Occipital lobe (tissue), 3 donors: ENCODE measurements at places on chromosomes 13 and 19. TPM values are rescaled to one million over a fixed set of nuclear protein-coding genes. Genes with fewer than 3 reads are reported as not detected.
A peak's percentile ranks its signal among the peaks of the same experiment; 100 is the strongest.

DNA sequence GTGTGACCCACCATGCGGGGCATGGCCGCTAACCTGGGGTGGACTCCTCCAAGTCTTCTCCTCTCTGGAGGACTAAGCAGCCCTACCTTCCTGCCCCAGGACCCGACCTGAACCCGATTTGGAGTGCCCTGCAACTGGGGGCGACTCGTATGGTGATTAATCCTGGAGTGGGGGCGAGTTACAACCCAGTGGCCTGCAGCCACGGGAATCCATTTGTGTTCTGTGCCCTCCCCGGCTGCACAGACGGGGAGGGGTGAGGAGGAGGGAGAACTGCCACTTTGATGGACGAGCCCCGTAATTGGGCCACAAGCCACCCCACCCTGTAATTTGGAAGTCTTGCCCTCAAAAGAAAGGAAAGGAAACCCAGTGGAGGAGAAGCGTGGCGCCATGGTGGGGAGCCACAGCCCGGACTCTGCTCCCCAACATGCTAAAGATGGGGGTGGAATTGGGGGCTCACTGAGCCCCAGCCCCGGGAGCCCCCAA is 18.0 kb downstream of the PRR36 start:
- no peak for DNase-seq

GRCh38 chr19:12828494-12828893 is 5.9 kb downstream of the RTBDN start:
- no peak for DNase-seq

- DNase-seq, result no peak
Observed at GRCh38 chr19:49400029-49400428, 12.0 kb downstream of the KASH5 start.

- DNase-seq, result no peak
Observed at GRCh38 chr19:47680858-47681332, 32.3 kb upstream of the EHD2 start.

GRCh38 chr13:114229506-114229905 is 5.2 kb upstream of the CDC16 start:
- DNase-seq, result no peak

DNA sequence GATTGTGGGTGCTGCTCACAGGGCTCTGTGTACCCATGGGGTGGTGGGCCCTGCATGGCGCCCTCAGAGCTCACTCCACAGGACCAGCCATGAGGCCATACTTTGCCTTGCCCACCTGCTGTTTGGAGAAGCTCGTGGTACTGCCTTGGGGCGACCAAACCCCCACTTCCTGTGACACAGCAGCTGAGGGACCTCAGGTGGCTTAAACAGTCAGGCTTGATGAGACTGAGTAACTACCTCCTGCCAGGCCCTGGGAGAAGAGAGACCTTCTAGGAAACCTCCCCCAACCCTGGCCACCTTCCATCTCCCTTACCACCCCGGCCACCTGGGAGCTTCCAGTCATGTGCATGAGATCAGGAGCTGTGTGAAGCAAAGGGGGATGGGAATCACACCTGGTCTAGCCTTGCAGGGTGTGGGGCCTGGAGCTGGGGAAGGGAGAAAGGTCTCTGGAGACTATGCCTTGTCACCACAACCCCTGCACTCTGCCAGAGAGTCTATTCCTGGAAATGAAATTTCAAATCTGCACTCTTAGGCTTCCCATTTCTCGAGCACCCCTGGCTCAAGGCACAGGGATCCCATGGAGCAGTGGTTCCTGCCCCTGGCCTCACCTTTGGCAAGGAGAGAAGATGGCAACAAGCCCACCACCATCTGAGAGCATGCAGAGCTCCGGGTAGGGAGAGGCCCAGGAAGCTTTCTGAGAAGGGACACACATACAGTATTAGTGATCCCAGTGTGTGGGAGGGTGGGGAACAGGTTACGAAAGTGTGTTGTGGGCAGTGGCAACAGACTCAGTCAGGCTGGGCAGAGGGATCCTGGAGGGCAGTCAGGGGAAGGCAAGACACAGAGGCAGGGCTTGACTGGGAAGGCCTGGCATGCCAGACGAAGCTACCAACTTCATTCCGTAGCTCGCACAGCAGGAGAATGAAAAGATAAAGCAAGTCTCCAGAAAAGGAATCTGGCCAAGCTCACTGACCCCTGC is 125.0 kb downstream of the URI1 start:
- no peak for DNase-seq

DNA sequence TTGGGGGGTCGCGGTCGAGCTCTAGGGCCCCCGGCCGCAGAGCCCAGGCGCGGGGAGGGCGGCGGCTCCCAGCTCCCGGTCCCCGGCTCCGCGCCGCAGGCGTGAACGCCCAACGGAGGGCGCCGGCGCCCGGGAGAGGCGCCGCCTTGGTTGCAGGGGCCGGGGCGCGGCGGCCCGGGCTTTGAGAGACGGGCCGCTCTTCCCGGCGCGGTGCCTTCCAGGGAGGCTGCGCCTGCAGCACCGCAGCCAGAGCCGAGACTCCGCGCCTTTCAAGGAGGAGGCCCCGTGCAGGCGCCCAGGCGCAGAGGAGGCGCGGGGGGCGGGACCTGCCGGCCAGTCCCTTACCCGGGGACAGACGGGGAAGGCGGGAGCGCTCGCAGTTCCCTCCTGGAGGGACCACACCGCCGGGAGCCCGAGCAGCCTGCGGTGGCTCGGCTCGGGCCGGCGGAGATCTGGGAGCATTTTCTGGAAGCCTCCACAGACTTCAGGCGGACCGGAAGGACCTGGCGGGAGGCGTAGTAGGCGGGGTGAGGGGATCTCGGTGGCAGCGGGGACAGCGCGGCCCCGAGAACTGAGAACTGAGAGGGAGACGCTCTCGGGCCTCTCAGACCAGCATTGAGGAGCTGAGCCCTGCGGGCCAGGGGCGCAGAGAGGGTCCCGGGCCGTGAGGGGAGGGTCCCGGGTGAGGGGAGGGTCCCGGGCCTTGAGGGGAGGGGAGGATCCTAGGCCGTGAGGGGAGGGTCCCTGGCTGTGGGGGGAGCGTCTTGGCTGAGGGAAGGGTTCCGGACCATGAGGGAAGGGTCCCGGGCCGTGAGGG is 25.5 kb upstream of the MCF2L start:
- DNase-seq, result no peak

GRCh38 chr13:24670174-24670573 is 10.0 kb upstream of the ATP12A start:
- no peak for DNase-seq

GRCh38 chr13:113612607-113613006 is 28.1 kb downstream of the TFDP1 start:
- no peak for DNase-seq

DNA sequence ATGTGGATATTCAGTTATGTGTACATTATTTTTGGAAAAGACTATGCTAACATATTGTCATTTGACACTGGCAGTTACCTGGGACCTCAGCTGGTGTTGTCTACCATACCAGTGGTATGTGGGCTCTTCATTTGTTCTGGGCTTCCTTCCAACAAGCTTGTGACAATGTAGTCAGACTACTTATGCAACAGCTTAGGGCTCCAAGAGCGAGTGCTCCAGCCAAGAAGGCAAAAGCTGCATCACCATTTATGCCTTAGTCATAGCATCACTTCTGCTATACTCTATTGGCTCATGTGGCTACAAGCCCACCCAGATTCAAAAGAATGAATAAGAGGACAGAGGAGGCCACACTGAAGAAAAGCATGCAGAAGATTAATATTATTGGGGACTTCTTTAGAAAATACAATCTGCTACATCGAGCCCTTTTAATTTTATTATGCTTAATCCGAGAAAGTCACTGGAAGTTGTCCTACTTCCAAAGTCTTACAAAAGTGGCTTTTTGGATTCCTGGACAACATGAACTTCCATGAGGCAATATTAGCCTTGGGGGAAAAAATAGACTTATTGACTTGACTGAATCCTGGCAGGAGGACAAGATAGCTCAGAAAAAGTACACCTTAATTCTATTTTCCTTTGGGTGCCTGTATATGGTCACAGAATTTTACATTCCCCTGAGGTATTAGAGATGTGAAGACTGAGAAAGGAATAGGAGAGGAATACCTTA is 529.4 kb upstream of the HTR2A start:
- peak; percentile 36 for DNase-seq

DNA sequence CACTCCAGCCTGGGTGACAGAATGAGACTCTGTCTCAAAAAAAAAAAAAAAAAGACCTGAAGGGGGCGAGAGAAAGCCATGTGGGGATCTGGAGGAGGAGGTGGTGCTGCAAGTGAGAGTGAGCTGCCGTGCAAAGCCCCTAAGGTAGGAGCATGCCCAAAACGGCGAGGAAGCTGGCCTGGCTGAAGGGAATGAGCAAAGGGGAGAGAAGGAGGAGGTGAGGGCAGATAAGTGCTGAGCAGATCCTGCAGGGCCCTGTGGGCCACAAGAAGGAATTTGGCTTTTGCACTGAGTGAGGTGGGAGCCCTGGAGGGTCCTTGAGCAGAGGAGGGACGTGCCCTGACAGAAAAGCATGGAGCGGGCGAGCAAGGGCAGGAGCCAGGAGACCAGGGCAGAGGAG is 19.4 kb upstream of the ADGRE5 start:
- DNase-seq, result no peak

- no peak for DNase-seq
Observed at GRCh38 chr13:109572389-109572788, 214.0 kb downstream of the IRS2 start.

- DNase-seq, result no peak
Observed at GRCh38 chr19:3274942-3275582, 50.6 kb downstream of the CELF5 start.

- DNase-seq, result no peak
Observed at GRCh38 chr13:46386392-46387063, 524 bp downstream of the RUBCNL start.

GRCh38 chr13:110332750-110333149 is 25.7 kb downstream of the COL4A2 start:
- no peak for DNase-seq

GRCh38 chr13:40916207-40916998 is 102.7 kb downstream of the ELF1 start:
- DNase-seq, result no peak

GRCh38 chr13:54890976-54891375 is 1862.4 kb downstream of the OLFM4 start:
- no peak for DNase-seq

- DNase-seq, result no peak
Observed at GRCh38 chr19:39749981-39750380, 12.2 kb upstream of the CLC start.

DNA sequence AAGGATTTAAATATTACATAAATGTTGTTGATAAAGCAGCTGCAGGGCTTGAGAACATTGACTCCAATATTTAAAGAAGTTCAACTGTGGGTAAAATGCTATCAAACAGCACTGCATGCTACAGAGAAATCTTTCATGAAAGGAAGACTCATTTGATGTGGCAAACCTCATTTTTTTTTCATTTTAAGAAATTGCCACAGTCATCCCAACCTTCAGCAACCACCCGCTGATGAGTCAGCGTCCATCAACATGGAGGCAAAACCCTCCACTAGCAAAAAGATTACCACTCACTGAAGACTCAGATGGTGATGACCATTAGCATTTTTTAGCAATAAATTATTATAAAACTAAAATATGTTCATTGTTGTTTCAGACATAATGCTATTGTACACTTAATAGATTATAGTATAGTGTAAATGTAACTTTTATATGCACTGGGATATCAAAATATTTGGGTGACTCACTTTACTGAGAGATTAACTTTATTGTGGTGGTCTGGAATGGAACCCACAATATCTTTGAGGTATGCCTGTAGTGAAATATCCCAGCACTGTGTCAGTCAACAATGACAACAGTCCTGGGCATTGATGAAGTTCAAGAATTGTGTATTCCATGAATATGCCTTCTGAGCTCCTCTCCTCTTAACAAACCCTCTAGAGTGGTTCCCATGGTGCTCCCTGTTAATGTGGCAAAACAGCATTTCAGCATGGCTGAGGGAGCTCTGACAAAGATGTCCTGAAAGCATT is 52.4 kb upstream of the SOX21 start:
- DNase-seq, result no peak

DNA sequence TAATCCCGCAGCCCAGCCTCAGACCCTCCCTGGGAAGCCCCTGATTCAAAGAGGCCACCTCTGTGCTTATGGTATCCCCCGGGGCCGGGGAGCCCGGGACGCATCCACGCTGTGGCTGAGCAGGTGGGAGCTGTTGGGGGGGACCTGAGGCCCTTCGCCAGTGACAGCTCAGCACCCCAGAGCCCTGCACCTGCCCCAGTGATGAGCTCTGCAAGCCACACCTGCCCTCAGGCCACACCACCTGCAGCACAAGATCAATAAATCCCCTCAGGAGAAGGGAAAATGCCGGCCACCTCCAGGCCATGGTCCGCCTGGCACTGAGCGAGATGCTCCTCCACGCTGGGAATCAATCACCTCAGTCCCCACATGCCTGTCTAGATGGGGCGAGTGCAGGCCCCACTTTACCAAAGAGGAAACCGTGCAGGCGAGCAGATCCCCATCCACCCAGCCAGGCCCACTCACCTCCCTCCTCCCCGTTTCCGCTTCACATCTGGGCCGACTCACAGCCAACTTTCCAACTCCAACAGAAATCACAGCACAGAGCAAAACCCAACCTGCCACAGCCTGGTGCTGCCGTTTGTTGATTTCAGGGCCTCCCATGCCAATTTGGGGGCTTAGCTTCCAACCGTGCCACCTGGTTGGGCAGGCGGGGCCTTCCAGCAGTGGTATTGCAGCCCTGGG is 12.8 kb downstream of the MOB3A start:
- DNase-seq, result no peak

- no peak for DNase-seq
Observed at GRCh38 chr13:44259045-44260027, 114.3 kb upstream of the SERP2 start.

GRCh38 chr13:100388923-100389322 is 199.7 kb downstream of the GGACT start:
- DNase-seq, result no peak

DNA sequence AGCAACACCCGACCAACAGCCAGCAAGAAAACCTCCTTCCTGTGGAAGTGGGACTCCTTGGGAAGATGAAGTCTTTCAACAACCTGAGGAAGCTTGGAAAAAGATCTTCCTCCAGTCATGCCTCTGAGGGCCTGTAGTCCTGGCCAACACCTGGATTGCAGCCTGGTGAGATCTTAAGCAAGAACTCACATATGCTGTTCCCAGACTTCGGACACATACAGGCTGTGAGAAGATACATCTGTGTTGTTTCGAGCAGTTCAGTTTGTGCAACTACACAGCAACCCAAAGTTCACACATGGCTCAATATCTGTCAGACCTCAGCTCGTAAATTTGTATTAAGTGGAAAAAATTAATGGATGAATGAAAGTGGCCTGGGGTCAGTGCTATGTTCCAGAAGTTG is 65.1 kb upstream of the UBAC2 start:
- no peak for DNase-seq

GRCh38 chr19:5133986-5134595 is 165.2 kb downstream of the KDM4B start:
- no peak for DNase-seq

- DNase-seq, result no peak
Observed at GRCh38 chr13:104530741-104531140, 1464.5 kb upstream of the SLC10A2 start.

GRCh38 chr19:1904860-1905109 is 414 bp upstream of the ADAT3 start:
- no peak for DNase-seq

The LIM2 gene
- total RNA-seq, result not detected

The RFPL4AL1 gene
- not detected for total RNA-seq

The MUC16 gene
- total RNA-seq, result not detected

The PDE4C gene
- 0.47 TPM for total RNA-seq

The PSMC4 gene
- 75.2 TPM for total RNA-seq

The CYP2A7 gene
- total RNA-seq, result 0.78 TPM

The SIGLEC8 gene
- 2.0 TPM for total RNA-seq

The CALR3 gene
- not detected for total RNA-seq

The ZNF112 gene
- 24.8 TPM for total RNA-seq

The NXNL1 gene
- not detected for total RNA-seq

The ZNF136 gene
- total RNA-seq, result 29.3 TPM
